ENCODE measurements at places on chromosomes 4 and X.

DNA sequence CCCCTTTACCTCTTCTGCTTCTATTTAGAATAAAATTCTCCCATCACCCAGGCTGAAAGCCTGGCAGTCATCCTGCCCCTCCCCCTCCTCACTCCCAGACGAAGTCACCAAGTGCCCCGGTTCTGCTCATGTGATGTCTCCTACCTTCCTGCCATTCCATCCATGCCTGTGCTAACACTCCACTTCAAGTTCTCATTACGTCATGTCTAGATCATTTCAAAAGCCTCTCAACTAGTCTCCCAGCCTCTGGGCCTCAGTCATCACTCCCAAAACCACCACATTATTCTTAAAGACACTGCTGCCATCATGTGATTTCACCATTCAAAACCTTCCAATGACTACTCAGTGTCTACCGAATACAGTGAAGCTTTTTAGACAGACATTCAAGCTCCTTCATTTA is 17.2 kb upstream of the HOPX start:
- DNase-seq = no peak

GRCh38 chr4:45099471-45099870 is 373.1 kb upstream of the GNPDA2 start:
- no peak for DNase-seq

DNA sequence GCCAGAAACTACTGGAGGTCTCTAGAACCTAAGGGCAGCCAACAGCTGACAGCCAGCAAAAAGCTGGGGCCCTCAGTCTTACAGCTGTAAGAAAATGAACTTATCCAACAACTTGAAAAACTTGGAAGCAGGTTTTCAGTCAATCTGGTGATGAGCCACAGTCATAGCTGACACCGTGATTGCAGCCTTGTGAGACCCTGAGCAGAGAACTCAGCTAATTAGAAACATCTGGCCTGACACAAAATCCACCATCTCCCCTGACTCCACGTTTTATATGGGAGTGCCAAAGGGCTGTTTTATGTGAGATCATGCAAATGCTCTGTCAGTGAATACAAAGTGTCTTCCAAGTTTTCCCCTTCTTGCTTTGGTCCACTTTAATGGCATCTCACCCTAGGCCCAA is 198.8 kb upstream of the DCAF8L1 start:
- no peak for DNase-seq

GRCh38 chrX:114964374-114964773 is 53.0 kb downstream of the IL13RA2 start:
- no peak for DNase-seq

DNA sequence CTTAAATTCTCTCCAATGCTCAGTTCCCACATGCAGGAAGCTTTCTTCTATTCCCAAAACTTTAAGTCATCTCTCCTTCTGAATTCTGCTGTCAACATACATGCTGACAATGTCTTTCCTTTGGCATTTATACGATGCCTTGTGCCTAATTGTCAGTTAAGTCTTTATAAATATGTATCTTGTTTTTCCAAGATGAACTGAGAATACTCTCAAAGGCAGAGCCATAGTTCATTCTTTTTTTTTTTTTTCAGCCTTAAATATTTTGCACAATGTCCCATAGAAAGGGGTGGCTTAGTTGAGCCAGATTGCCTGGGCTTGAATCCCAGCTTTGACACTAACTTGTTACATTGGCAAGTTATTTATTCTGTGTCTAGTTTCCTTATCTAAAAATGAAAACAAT is 210.6 kb downstream of the QDPR start:
- no peak for DNase-seq

DNA sequence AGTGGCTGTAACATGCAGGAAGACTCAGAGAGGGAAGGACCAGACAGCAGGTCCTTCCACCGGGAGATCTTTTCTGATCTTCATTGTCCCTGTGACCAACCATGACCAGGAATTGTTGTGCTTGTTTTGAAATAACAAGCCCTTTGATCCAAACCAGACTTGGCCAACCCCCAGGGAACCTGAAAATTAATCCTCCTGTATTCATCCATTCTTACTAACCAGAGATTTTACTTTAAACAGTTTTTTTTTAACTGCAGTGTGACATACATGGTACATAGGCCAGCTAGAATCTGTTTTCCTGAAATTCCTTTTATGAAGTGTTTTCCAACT is 4.0 kb downstream of the WFS1 start:
- DNase-seq = no peak

GRCh38 chrX:115650916-115651315 is 89.9 kb downstream of the PLS3 start:
- no peak for DNase-seq

DNA sequence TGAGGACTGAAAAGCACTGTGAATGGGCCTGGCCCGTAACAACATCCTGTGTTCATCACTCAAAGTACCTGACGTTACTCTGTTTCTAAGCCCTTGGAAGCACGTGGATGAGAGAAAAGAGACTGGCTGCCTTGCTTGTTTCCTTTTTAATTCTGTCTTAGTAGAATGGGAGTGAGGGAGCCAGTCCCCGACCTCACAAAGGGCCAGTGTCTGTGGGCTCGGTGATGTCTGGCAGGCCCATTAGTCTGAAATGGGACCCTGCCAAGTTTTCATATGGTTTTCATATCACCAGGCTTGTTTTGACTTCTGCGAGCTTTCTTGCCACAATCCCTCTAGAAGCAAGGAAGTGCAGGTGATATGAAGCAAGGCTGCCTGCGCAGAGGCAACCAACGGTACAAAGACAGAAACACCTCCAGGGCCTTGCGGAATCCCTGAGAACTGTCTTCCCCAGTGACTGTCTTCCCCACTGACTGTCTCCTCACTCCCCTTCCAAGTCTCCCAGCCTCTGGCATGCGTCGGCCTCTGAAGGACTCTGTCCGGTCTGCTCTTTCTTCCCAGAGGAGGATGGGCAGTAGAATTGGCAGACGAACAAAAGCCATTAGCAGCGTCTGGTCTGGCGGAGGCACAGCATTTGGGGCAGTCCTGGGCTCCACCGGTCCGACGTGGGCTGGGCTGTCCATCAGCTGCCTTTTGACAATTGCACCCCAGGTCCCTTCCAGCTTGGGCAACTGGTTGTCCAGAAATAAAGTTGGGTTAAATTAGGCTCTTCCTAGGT is 20.2 kb upstream of the RASL11B start:
- DNase-seq = no peak

DNA sequence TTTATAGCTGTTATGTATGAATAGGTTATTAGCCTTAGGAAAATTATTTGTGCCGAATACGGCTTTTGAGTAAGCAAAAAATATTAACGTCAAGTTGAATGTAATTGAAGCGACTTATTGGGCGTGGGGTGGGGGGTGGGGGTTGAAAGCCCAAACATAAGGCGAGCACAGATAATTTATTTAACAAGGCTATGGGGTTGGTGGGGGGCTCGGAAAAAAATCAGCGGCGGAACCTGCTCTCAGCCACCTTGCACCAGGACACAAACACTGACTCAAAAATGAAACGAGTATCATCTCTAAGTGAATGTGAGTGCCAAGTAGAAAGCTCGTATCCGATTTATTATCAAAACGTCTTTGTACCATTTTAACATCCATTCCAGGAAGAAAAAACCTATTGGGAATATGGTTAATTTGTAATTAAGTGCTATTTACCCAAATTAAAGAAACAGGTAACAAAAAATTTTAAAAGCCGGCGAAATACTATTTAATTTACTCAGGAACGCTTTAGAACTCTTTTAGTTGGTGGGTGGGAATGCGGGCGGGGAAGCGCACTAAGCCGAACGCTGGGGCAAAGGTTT is 902 bp upstream of the LARP1B start:
- DNase-seq = no peak

DNA sequence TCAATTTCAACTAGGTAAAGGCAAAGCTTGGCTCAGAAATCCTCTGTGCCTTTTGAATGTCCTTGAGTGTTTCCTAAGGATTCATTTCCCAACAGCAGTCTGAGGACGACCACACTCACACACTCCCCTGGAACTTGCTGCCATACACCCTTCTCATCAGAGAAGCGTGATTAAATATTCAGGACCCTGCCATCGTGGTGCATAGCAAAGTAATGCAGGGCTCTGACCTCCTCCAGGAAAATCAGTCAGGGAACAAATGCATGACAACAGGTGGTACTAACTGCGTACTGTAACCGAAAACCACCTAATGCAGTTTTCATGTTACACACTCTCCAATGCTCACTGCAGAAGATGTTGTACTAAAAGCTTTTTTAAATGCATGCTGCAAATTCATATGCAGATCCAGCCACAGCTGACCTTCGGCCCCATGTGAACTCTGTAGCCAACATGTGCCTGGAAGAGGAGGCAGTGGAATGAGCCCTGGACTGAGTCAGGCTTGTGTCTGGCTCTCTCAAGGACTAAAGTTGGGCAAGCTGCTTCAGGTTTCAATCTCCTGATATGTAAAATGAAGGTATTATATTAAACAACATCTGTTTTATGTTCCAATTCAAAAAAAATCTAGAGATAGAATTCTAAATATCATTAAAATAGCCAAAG is 238.3 kb downstream of the KCNIP4 start:
- no peak for DNase-seq

- DNase-seq = no peak
These were observed 24.3 kb upstream of the IL2 start for GRCh38 chr4:122480655-122481487.

DNA sequence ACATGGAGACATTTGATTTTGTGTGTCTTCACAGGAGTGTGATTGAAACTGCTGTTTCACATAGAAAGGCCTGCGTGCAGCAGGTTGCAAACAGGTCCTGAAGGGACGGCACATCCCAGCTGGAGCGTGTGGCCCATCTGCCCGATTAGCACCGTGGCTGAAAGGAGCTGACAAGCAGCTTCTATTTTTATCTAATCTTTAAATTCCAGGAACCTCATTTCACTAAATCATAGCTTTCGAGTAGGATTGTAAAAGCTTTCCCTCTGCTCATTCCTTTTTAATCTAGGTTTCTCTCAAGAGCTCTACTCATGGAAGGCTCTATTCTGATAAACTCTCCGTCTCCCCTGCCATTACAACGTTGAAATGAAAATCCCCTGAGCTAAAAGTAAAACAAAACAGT is 106.8 kb downstream of the FSTL5 start:
- DNase-seq = no peak

GRCh38 chr4:16750882-16751642 is 147.4 kb downstream of the LDB2 start:
- no peak for DNase-seq

- no peak for DNase-seq
These were observed 1.8 kb downstream of the CCSER1 start for GRCh38 chr4:90128961-90129495.

DNA sequence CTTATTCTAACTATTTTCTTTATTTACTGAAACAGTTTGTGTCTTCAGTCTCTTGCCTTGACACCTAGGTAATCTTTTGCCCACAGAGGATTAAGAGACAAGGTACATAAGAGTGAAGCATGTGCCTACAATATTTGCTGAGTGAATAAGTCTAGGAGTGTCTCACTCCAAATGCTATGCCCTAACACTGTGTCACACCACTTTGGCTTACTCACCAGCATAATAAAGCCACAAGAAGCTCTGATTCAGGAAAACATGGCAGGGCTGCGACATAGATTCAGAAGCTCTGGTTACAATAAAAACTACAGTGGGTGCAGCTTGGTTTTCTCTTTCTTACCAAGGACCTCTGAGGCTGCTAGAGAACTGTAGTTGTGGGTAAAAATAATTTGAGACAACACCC is 127.1 kb downstream of the RBM46 start:
- no peak for DNase-seq

DNA sequence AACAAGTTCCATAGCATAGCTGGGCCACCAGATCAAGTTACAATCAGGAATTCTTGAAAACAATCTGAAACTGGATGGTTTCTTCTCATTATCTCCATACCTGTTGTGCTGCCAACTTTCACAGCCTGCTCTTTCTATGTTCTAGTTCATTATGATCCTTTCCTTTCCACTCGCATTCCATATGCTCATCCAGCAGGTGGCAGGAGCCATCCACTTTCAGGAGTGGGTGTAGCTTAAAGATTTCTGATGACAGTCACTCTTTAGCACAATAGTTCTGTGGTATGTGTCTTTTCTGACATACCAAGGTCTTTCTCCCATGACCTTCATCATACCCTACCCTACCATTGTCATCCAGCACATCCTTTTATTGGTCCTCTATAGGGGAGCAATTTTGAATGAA is 46.4 kb downstream of the PAGE2 start:
- no peak for DNase-seq

DNA sequence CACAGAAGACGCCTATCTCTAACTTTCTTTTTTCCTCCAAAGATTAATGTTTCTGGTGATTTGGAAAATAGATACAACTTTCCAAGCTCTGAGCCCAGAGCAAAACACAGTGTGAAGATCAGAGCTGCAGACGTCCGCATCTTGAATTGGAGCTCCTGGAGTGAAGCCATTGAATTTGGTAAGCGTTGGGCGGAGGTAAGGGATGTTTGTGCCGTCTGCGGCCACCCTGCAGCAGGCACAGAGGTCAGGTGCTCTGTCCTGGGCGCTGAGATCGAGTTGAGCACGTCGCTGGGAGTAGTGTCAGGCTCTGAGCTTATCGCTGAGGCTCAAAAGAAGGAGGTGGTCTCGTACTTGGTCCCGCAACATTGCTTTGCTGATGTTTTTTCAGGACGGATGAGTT is 31.8 kb downstream of the CSF2RA start:
- DNase-seq = no peak

DNA sequence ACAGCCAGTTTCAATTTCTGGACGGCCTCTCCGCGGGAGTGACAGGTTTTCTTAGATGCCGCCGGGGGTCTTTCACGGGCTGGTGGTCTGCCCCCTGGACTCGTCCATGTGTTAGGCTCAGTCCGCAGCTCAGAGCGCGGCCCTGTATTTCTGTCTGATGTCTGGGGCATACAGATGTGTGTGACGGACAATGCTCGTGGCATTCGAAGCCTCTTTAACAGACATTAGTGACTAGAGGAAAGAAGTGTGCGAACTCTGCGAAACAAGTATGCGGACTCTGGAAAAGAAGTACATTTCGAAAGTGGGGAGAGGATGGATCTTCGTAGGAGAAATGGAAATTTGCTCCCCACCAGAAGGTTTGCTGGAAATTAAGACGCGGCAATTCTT is 793 bp upstream of the DCUN1D4 start:
- no peak for DNase-seq

DNA sequence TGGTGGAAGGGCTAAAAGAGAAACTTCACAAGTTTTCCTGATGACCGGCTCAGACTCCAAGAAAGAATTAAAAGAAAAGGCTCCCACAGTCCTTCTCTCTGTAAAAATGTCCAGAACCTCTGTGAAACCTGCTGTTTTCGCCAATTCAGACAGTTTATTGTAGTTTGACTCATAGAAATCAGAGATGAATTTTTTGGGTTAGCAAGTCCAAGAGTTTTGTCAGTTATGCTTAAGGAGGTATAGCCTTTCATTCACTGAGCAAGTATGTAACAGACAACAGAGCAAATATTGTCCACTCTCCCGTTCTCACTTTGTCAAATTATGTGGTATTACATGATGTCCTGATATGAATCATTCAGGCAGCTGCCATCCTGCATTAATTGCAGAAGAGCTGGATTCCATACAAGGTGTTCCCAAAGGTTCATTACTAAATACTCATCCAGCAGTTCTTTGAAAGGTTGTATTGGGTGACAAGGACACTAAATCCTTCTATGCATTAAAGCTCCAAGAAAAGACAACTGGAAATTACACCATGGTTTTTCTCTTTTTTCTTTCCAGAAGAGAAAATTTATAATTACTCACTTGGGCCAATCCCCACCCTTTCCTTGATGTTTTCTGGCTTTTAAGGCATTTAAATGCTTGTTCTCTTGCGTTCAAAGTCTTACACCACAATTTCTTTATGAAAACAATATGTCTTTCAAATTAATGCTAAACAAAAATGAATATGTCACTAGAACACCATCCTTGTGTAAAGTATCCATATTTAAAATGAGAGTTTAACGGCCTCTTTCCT is 30.0 kb upstream of the PLAC1 start:
- no peak for DNase-seq
